ENCODE measurements at places on chromosomes 2 and 18.

- no peak for DNase-seq
These were observed 110.7 kb downstream of the NFATC1 start for GRCh38 chr18:79506191-79507075.

GRCh38 chr18:9619545-9619944 is 5.2 kb upstream of the PPP4R1 start:
- DNase-seq: no peak

GRCh38 chr2:24747299-24747698 is 45.9 kb downstream of the PTRHD1 start:
- DNase-seq: no peak

DNA sequence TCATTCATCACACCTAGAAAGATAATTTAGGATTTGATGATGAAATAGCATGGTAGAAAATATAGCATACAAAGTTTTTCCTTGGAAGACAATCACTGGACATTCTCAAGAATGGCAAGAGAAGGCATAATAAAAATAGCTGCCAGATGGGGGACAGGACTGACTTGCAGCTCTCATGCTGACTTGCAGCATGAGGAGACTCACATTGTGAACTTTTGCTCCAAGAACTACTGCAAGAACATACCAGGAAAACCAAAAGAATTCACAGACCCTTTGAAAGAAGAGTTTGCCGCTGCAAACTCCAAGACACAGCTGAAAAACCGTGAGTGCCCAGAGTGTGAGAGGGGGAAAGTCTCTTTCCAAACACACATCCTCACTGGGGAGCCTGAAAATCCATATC is 47.0 kb downstream of the CRYGD start:
- no peak for DNase-seq

DNA sequence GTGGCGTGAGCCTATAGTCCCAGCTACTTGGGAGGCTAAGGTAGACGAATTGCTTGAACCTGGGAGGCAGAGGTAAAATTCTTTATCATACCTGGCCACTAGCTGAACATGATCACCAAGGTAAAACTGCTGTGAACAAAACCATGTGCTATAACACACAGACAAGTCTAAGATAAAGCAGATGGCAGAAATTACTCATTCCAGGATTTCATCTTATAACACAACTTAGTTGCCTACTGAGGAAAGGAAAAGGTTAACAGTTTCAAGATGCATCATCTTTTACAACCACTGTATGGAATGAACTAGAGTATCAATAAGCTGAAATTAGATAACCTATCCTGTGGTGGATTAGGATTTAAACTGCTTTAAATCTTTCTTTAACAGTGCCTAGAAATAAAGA is 8.3 kb downstream of the ARL5A start:
- no peak for DNase-seq

DNA sequence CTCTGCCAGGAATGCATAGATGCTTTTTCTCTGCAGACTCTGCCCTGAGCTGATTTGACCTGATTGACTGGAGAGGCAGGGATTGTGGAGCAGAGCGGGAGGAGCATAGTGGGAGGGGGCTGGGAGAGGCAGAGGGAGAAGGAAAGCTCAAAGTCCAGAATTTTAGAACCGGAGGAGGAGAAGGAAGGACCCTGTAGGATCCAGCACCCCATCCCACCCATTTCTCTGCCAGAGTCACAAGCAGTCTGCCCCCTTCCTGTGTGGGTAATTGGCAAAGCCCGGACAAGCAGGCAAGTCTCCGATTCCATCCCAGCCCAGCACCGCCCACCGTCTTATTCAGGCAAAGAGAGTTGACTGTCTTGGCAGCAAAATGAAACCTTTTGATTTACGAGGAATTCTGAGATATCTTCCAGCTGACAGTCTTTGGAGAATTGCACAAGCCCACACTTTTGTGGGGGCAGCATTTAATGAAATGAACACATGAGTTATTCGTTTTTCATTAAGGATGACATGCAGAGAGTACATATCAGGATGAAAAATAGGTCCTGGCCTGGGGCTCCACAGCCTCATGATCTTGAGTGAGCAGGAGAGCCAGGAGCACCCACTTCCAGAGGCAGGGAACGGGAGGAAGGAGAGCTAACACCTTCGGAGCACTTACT is 103.1 kb downstream of the MCFD2 start:
- DNase-seq: no peak

DNA sequence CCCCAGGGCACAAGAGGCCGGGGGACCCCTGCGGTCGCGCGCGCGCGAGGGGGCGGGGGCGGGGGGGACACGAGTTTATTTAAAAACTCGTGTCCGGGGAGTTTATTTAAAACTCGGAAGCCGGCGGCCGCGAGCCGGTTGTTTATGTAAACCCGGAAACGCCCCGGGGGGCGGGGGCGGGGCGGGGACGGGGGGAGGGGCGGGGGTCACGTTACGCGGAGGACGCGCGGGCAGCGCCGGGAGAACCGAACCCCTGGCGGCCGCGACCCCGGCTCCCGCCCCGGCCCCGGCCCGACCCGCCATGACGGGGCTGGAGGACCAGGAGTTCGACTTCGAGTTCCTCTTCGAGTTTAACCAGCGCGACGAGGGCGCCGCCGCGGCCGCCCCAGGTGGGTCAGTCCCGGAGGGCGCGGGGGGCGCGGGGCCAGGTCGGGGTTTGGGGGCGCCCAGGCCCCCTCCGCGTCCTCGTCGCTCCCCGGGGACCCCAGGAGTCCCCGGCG is 4.4 kb downstream of the NFATC1 start:
- peak; percentile 64 for DNase-seq

DNA sequence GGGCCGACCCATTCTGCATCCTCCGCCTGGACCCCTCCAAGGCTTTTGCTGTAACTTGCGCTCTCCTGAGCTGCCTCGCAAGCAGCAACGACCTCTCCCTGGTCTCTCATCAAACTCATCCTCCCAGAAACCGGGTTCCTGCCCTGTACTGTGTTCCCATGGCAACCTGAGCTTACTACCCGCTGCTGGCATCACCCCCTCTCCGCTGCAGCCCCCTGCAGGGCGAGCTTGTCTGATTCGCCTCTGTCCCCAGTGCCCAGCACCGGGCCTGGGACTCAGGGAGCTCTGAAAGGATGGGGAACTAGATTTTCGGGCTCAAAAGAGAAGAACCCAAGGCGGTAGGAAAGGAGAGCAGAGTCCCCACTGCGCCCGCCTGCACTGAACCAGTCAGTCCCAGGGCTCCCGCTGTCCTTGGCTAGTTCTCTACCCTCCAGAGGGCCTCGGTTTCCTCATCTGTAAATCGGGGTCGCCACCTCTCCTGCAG is 463 bp downstream of the HS1BP3 start:
- DNase-seq: no peak

Data from stimulated activated CD8-positive, alpha-beta memory T cell treated with anti-CD3 and anti-CD28 coated beads, Interleukin-7, amount 100 ng/mL, for 1 hour (primary cell).